Activated naive CD4-positive, alpha-beta T cell treated with anti-CD3 and anti-CD28 coated beads, Interleukin-2, amount 50 U/mL, for 16 hours (primary cell): ENCODE measurements at places on chromosomes 4 and X.

DNA sequence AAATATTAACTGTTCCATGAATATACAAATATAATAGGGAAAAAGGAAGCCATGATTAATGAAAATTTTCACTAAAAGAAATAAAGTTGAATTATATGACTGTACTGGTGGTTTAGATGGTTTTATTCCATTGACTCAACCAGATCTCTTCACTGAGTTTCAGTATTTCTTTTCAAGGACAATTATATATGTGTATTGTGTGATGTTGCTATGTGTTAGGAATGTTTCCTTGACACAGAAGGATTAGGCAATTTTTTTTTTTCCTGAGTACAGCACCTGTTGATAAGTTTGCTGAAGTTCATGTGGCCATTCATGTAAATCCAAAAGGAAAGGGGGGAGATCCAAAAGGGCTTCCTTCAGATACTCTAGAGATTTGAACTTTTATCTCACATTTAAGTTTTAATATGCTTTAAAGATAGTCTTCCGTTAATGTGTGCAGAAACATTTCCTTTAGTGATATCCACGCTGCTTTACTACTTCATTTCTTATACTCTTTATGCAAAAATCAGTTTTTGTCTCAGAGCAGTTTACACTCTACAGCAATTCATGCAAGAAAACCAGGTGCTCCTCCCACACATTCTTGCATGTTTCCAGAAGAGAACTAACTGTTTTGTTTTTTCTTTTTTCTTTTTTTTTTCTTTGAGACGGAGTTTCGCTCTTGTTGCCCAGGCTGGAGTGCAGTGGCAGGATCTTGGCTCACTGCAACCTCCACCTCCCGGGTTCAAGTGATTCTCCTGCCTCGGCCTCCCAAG lies 249.1 kb downstream of the RPA4 start:
- no peak for DNase-seq

GRCh38 chrX:123665197-123665596 lies 67.7 kb downstream of the THOC2 start:
- DNase-seq = no peak

GRCh38 chrX:25034889-25035288 lies 19.1 kb upstream of the ARX start:
- no peak for DNase-seq

DNA sequence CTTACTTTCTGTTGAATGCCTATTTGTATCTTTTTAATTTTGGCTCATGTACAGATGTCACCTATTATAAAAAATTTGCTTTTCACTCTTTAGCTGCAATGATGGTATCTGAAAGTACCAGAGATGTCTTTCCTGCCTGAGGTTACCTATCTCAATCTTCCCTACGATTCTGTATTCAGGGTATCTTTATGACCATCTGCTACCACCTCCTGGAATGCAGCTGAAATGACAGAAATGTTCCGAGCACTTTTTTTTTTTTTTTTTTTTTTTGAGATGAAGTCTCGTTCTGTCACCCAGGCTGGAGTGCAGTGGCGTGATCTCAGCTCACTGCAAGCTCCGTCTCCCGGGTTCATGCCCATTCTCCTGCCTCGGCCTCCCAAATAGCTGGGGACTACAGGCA lies 136.4 kb downstream of the REPS2 start:
- no peak for DNase-seq

- DNase-seq = no peak
Observed at GRCh38 chrX:1516596-1517104, 20.3 kb downstream of the P2RY8 start.

- DNase-seq = no peak
Observed at GRCh38 chr4:83231620-83232076, 53.0 kb downstream of the COQ2 start.

GRCh38 chr4:8775751-8776355 lies 95.8 kb downstream of the HMX1 start:
- DNase-seq = peak; percentile 6

DNA sequence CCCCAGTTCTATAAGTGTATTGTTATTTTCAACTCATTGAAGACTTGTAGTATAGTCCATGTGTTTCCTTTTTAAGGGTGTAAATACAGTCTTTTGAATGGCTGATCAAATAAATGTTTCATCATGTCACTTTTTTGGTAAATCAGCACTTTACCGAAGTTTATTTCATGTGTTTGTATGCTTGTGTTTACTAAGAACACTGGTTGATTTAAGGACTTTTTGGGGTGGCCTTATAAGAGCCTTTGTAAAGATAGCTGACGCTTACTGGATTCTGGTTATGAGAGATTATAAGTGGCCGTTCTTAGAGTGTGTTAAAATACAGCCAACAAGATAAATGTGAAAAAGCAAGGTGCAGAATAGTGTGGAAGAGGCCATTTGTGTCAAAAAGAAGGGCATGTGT lies 2.6 kb downstream of the UBE2K start:
- DNase-seq = no peak

DNA sequence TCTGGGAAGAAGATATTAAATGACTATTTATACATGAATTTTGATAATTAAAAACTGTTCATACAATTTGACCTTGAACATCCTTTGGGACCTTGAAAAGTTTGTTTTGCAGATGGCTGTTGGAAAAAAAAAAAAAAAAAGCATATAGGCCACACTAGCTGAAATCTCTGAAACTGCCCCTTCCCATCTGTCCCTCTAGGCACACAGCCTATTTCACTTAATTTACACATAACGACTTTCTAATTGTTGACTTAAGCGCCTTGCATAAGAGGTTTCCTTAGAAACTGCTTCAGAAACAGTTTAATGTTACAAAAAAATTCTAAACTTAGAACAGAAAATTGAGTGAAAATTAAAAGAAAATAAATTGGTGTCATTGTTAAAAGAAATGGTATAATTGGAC lies 131.0 kb downstream of the COX18 start:
- DNase-seq = no peak

DNA sequence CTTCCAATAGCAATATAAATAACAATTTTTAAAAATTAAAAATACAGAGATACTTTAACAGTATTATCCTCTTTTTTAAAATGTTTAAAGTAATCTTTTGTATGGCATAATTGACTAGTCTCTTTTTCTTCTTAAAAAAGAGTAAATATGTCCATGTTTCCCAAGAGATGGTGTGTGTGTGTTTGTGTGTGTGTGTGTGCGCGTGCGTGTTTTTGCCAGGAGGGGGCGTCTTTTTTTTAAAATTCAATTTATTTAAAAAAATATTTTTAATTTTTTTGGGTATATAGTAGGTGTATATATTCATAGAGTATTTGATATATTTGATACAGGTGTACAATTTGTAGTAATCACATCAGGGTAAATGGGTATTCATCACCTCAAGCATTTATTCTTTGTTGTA lies 1073.7 kb downstream of the PCDH7 start:
- no peak for DNase-seq

GRCh38 chr4:120557372-120557771 lies 365.2 kb downstream of the PRDM5 start:
- no peak for DNase-seq

DNA sequence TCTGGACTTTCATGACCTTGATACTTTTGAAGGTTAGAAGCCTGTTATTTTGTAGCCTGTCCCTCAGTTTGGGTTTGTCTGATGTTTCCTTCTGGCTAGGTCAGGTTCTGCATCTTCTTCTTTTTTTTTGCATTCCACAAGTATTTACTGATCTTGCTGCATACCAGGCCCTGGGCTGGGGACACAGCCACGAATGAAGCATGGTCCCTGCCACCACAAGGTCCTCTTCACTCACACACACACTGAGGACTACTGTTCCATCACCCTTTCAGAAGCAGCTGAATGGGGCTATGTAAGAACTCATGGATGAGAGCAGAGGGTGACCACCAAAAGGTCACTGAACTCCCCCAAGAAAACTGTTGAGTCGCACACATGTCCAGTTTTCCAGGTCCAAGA lies 39.2 kb downstream of the USP11 start:
- DNase-seq = no peak

DNA sequence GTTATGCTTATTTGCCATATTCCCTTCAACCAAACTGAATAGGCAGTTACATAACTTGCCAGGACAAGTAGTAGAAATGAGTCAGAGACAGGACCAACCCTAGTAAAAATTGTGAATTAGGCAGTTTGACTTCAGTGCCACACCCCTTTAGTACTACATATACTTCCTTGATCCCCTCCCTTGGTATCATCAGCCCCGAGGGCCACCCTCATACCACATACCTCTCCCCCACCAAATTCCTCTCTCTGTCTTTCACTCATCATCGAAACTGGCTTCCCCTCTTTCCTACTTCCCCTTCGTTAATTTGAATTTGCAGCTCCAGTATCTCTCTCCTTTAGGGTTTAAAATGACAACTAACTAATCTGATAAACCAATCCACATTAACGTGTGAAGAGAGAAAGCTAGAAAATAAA lies 7.9 kb upstream of the PTPN13 start:
- DNase-seq = no peak
